ENCODE measurements at places on chromosomes 2 and 18. TPM values are rescaled to one million over a fixed set of nuclear protein-coding genes. Genes with fewer than 3 reads are reported as not detected.

TEX44 gene
- not detected for total RNA-seq

SLC23A3 gene
- total RNA-seq, result 0.87 TPM

CD226 gene
- 0.95 TPM for total RNA-seq

ST8SIA5 gene
- total RNA-seq, result 2.6 TPM

EIF2AK2 gene
- 20.7 TPM for total RNA-seq

ANKRD36B gene
- total RNA-seq, result 3.6 TPM

RAB17 gene
- 2.4 TPM for total RNA-seq

NOSTRIN gene
- 16.9 TPM for total RNA-seq

COLEC11 gene
- 1.9 TPM for total RNA-seq

FOXD4L1 gene
- total RNA-seq, result not detected

FKBP1B gene
- 3.1 TPM for total RNA-seq

DNA sequence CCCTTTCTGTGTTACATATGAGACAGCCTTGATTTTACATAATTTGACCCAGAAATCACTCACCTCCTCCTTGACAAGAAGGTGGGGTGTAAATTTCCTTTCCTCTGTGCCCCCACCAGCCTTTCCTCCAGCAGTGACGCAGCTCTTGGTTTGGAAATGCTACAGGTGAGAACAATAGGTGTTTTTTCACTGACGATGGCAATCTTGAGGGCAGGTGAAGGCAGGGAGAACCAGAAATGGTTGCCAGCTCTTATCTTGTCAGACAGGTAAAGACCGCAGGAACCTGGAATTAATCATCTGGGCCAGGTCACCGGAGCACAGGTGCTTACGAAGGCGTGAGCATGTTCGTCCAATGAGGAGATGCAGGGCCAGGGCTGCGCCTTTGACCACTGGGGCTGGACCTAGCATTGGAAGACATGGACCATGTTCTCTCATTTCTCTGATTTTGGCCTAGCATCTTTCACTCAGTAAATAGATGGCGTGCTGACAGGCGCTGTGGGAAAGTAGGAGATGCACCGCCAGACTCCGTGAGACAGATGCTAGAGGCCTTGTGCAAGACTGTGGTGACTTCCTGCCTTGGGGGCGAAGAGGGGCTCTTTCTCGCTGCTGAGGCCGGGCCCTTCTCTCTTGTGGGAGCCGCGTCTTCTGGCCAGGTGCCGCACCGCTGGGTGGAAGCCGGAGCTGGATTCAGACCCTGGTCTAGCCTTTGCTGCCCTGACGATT lies 4.0 kb downstream of the CIDEA start:
- DNase-seq, result no peak

- no peak for DNase-seq
Observed at GRCh38 chr2:167489325-167489724, 601.0 kb downstream of the XIRP2 start.

DNA sequence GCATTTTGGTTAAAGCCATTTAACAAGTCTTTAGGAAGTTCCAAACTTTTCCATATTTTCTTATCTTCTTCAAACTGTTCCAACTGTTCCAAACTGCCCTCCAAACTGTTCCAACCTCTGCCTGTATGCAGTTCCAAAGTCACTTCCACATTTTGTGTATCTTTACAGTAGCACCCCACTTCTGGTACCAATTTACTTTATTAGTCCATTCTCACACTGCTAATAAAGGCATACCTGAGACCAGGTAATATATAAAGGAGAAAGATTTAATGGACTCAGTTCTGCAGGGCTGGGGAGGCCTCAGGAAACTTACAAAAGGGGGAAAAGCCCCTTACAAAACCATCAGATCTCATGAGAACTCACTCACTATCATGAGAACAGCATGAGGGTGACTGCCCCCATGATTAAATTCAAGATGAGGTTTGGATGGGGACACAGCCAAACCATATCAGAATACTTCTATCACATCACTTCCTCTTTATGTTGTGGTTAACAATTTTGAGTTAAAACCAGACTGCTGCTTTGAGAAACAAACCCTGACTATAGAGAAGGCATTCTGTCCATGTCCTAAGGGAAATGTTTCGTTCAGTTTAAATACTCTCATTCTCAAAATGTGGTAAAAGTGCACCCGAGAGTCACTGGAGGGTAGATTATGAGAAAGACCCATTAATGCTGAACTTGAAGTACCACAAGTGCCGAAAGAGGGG lies 11.0 kb downstream of the IL18R1 start:
- DNase-seq, result no peak

- DNase-seq, result no peak
Observed at GRCh38 chr2:30404319-30405259, 42.5 kb upstream of the LCLAT1 start.

DNA sequence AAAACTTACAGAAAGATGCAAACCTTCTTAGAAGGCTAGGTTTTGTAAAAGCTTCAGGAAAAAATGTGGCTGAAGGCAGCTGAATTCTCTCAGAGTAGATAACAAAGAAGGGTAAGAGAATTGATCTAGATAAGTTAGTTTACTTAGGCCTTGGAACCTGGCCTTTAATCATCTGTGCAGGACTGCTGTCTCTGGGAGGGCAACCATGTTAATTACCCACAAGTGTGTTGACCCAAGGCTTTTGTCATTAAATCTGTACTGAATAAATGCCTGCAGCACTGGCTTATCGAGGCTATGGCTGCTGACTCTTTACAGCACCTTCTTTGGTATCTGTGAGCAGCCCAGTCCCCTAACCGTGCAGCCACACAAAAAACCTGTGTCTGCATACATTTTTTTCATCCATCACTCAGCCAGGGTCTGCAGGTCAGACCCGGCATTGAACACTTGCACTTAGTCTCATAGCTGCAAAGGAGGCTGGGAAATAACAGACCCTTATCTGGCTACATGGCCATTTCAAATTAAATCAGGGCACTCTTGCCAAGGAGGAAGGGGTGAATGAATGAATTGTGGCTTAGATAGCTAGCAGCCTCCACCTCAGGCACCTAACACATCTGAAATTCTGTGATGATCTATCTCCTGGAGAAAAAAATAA lies 120.2 kb upstream of the MSH2 start:
- no peak for DNase-seq

DNA sequence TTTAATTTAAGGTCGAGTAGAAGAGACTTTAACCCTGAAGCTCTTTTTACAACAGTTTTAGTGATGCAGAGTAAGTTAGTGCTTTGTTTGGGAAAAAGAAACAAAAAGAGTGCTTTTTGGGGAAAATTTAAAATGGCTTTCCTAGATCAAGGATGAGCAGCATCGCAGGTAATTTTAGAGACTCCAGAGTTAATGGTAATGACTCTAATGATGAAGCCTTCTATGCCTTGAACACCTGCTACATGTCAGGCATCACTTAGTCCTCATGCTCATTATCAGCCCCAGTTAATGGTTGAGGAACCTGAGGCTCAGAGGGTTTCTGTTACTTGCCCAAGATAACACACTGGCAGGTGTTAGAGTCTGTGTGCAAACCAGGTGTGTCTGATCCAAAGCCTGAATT lies 167.8 kb downstream of the ACOXL start:
- no peak for DNase-seq

DNA sequence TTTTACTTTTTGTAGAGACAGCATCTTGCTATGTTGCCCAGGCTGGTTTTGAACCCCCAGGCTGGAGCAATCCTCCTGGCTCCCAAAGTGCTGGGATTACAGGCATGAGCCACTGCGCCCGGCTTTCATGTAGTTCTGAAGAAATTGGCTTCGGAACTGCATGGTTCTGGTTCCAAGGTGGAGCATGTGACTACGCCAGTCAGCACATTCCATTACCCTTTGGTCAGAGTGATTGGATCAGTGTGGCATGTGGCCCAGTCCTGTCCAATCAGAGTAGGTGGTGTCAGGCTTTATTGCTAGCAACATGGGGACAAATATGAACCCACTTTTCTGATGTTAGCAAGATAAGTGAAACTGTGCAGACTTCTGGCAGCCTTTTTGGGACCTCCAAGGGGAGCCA lies 16.3 kb upstream of the ATOH8 start:
- DNase-seq, result peak; percentile 79

- no peak for DNase-seq
Observed at GRCh38 chr2:77521931-77522470, at the start of gene LRRTM4. Gene LRRTM4, minus strand, starts transcription at chr2:77522376.

DNA sequence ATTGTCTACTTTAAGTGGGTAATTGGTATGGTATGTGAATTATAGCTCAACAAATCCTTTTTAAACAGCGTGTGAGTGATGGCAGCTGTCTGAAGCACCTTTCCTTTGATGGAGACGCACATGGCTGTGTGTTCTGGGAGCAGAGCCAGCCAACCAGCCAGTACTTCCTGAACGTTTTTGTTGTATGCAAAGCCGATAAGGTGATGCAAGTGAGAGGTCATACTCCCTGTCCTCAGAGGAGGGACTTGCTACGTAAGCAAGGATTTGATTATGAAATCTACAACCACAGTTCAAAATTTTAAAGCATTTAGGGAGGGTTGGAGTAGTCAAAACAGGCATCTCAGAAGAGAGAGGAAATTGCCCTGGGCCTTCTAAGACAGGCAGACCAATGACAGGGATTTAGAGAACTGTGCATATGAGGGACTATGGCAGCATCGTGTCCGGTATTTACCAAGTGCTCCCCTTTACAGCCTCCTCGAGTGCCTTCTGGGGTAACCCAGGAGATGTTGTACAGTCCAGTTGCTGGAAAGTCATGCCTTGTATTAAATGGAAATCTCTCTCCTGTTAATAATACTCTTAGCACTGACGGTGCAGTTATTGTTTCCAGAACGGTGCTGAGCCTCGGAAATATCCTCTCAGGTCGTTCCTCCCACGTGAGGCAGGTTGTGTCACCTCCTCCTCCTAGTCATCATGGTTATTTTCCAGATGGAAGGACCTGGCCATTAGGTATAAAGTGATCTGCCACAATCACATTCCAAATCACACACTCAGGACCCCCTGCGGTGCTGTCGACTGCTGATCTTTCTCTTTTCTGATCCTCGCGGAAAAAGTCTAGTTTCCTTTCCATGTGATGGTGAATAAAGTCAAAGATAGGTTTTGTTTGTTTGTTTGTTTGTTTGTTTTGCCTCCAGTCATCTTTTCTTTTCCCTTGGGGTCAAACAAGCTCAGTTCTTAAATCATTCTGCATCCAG lies 28.4 kb downstream of the ARHGEF4 start:
- no peak for DNase-seq

DNA sequence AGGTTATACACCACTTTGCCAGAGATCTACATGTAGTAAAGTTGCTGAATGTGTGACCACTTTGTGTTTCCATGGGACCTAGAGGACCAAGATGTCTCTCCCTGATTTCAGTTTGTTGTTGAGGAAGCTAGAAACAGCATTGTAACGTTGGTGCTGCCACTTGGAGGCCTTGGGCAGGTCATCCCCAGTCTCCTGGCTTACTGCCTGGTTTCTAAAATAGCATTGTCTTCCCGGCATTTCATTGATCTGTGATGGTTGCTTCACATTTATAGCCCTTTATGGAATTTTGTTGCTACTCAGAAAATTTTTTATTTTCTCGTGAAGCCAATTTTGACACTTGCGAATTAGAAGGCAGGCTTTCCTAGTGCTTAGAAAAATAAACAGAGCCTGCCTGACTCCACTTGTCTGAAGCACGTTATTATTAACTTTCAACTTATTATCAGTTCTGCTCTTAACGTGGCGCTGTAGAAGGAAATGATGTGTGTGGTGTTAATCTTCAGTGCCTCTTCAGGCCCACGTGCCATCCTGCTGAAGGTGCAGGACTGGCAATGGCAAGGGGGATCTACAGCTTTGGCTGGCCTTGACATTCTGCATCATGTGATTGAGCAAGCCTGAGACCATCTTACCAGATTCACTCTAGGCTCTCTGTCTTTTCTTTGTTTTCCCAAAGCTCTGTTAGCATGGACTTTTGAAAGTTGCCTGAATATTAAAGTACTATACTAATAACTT lies 59.9 kb downstream of the INPP4A start:
- no peak for DNase-seq

DNA sequence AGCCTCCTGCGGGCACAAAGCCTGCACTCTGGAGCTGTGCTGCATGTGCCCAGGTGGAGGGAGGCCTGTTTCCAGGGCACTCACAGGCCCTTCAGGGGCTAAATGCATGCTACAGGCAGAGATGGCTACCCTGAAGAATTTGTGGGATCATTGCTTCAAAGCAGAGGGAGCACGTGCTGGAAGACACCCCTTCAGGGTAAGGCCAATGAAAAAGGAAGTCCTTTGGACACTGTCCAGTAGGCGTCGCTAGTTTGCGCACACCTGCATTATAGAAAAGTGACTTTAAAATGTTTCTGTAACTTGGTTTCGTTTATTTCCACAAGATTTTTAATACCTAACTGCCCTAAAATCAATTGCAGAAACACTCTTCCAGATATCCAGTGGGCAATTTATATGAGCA lies 325.3 kb downstream of the ZNF516 start:
- DNase-seq, result no peak

DNA sequence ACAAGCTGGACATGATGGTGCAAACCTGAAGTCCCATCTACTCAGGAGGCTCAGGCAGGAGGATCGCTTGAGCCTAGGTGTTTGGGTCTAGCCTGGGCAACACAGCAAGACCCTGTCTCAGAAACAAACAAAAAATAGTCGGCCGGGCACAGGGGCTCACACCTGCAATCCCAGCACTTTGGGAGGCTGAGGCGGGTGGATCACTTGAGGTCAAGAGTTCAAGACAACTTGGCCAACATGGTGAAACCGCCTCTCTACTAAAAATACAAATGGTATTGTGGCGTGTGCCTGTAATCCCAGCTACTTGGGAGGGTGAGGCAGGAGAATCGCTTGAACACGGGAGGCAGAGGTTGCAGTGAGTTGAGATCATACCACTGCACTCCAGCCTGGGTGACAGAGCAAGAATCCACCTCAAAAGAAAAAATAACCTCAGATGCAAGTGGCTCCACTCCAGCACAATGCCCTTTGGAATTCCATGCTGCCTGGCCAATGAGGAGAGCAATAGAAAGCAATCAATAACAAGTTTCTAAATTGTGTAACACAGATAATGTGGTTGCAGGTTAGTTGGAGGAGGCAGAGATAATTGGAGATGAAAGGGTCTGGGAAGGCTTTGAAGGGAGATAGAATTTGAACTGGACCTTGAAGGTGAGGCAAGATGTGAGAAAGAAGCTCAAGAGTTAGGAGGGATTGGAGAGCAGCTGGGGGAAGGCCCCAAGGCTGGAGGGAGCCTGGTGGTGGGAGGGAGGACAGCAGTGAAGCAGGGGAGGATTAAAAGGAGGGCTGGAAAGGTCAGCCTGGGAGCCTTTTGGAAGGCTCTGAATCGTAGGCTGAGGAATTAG lies 6.0 kb downstream of the TTC31 start:
- DNase-seq, result no peak

GRCh38 chr2:11962707-11963328 lies 216.4 kb downstream of the LPIN1 start:
- no peak for DNase-seq

DNA sequence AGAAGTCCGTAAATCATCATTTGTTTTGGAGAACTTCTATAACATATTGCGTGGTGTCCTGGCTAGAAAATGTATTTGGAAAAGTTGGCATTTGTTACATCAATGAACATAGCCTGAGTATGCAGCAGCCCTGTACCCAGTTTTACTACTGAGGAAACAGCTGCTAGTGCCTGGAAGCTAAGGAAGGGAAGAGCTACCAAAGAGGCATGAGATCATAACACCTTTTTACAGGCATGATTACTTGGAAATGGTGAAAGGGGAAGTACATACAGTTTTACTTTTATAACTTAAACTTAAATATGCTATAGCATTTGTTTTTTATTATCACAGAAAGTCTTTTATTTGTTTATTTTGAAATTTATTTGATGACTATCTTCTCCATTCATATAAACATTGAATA lies 128.4 kb upstream of the MC4R start:
- no peak for DNase-seq

- no peak for DNase-seq
Observed at GRCh38 chr2:60355849-60356261, 197.6 kb downstream of the BCL11A start.

- DNase-seq, result no peak
Observed at GRCh38 chr2:85011747-85012146, 40.8 kb downstream of the KCMF1 start.

- no peak for DNase-seq
Observed at GRCh38 chr2:196225213-196225612, 53.8 kb upstream of the STK17B start.
